Prostate gland (tissue), 2 donors: ENCODE measurements at places on chromosomes 13 and 19. TPM values are rescaled to one million over a fixed set of nuclear protein-coding genes. Genes with fewer than 3 reads are reported as not detected.

C19orf85 gene
- total RNA-seq, result not detected

MAP3K10 gene
- 23.8 TPM for total RNA-seq

CAB39L gene
- 43.9 TPM for total RNA-seq

GPR12 gene
- total RNA-seq, result not detected

RHPN2 gene
- total RNA-seq, result 46.2 TPM
